ENCODE measurements at places on chromosomes 2 and 18.

DNA sequence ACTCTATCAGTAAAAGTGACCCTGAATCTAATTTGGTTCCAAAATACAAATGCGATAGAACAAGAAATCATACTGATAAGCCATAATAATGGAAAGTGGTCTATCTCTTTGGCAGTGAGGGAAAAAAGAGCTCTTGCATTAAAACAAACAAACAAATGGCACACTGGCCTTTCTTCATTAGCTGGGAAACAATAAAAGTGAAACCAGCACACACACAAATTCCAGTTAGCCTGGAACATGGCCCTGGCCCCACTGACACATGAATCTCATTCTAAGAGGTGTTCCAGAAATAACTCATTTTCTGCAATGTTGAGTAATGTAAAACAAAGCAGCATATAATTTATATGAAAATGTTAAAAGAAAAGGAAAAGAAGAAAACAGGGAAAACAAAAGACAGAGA lies 79.3 kb upstream of the TGFA start:
- DNase-seq, result no peak

DNA sequence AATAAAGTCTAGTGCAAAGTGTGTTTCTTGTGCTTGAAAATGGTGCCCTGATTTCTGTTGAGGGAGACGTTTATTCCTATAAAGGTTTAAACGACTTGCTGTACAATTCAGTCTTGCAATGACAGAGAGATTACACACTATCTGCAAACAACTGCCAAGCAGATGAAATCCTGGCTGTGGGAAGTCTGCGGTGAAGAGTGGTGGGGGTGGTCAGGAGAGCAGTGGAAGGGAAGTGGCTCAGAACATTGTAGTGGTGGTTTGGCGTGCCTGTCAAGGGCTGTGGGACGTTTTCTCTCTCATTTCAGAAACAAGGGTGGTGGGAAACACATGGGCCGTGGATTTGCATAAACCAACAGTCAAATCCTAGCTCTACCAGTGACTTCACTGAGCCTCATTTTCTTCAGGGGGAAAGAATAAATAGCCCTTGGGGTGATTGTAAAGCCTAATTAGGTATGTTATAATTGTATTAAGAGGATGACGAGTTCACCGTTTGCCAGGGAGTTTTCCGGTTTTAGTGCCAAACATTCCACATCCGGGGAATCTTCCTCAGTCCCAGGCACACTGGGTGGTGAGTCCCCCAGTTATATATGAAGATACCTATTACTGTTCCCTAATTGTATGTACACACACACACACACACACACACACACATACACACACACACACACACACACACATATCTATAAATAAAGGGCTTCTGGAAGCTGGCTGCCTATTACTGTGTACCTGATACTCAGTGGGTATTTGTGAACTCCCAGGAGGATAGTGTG lies 115.0 kb downstream of the SPTBN1 start:
- DNase-seq, result peak; percentile 81

DNA sequence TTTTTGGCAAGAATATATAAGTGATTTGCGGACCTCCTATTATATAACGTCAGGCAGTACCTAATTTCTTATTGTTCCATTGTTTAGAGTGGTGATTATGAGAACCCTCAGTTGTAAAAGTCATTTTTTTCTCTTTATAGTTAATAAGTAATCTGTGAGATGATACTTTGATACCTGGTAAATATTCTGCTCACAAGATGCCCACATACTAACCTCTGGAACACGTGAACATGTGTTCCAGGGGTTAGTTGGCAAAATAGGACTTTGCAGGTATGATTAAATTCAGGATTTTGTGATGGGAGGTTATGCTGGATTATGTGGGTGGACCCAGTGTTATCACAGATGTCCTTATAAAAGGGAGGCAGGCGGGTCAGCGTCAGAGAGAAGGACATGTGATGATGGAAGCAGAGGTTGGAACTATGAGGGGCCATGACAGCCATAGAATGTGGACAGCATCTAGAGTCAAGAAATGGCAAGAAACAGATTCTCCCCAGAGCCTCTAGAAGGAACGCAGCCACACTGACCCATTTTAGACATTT lies 16.8 kb downstream of the MAIP1 start:
- no peak for DNase-seq

DNA sequence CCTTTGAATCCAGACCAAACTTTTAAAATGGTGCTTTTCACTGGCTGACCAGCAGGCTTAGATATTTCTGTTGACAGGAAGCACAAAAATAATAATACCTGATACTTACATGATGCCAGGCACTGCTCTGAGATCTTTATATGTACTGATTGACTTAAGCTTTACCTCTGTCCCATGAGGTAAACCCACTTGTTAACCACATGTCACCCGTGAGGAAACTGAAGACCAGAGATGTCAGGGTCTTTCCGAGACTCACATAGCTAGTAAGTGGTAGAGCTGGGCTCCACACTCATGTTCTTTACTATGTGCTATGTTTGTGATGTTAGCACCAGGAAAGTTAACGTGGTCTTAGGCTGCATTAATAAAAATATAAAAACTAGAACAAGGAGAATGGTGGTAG lies 297.7 kb downstream of the PLCL1 start:
- no peak for DNase-seq

- DNase-seq, result no peak
Measured at GRCh38 chr2:27448381-27448780, 6.2 kb downstream of the KRTCAP3 start.

DNA sequence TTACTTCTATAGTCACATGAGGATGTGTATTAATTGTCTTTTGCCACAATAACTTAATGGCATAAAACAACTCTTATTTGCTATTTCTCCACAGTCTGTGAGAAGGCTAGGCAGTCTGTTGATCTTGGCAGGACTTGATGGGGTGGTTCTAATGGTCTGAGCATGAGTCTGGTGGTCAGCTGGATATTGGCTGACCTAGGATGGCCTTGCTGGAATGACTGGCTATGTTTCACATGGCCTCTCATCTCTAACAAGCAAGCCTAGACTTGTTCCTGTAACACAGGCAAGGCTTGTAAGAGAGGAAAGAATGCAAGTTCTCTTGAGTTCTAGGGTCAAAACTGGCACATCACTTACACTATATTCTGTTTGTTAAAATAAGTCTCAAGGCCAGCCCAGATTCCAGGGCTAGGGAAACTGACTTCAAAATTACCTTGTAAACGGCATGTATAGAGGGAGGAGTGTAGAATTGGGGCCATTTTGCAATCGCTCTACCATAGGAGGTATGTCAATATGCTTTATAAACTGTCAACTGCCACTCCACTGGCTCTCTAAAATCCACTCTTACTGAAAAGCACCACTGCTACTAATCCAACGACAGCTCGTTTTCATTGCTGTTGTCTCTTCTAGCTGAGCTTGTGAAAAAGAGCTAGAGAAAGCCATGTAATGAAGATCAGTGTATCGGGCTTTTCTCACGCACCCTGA lies 325.0 kb upstream of the PKDCC start:
- DNase-seq, result no peak

DNA sequence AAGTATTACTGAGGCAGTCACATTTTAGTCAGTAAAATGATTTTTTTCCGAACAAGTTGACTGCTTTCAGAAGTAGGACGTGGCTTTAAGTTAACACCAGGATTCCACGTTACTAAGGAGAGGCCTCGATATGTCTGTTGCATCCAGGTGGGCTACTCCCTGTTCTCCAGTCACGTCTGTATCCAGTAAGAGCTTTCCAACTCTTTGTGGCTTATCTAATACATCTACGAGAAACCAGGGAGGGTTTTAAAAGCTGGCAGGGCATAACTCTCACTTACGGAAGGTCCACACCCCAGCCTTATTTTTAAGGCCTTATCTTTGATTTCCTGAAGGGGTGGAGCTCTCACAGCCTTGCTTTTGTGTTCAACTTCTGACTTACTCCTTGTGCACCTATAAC lies 99.2 kb downstream of the SLC8A1 start:
- DNase-seq, result no peak

DNA sequence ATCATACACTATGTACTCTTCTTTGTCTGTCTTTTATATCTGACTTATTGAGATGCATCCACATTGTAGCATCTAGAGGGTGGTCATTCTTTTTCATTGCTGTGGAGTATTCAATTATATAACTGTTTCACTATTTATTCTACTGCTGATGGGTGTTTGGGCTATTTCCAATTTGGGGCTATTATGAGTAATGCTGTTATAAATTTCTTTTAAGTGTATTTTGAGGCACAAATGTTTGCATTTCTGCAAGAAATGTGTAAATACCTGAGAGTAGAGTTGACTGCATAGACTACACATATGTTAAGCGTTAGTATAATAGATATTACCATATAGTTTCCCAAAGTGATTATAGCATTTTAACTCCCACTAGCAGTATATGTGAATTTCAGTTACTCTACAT lies 26.9 kb upstream of the PPP1R1C start:
- no peak for DNase-seq

- no peak for DNase-seq
Measured at GRCh38 chr2:60313470-60314172, 239.8 kb downstream of the BCL11A start.

- DNase-seq, result no peak
Measured at GRCh38 chr2:3465328-3465727, 54.0 kb downstream of the ADI1 start.

DNA sequence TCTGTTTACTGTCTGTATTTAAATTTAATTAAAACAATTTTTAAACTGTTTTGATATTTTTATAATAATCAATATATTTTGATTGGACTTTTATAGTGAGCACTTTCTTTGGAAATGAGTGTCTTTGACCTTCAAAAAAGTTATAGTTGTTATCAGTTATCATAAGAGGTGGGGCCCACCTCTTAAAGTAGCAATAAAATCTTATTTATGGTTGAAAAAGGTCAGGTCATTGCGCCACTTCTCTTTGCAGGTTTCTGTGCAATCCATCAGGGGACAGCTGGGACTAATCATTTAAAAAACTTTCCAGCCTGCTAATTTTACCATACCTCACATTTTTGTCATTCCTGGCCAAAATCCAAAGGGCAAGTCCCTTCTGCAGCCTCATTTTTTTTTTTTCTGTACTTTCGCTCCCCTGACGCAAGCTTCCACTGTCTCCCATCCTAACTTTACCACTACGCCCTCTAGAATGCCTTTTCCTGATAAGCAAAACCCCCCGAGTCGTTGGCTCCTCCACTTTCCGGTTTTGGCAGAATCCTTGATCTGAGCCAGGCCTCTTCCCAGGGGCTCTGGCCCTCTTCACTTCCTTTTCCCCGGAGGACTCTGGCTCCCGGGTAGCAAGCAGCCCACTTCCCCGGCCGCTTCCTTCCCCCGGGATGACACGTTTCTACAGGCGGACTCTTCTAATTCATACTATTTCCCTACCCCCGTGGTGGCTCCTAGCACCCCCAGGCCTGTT lies 1.1 kb upstream of the SEH1L start:
- DNase-seq, result peak; percentile 95

- DNase-seq, result no peak
Measured at GRCh38 chr2:107645586-107645985, 181.1 kb upstream of the RGPD4 start.

- DNase-seq, result no peak
Measured at GRCh38 chr18:24818441-24818840, 358.0 kb downstream of the HRH4 start.

GRCh38 chr2:72106978-72107377 lies 40.7 kb downstream of the CYP26B1 start:
- DNase-seq, result no peak

- no peak for DNase-seq
Measured at GRCh38 chr2:121043827-121044222, 241.2 kb downstream of the TFCP2L1 start.

GRCh38 chr18:59835605-59836379 lies 64.0 kb upstream of the PMAIP1 start:
- no peak for DNase-seq

DNA sequence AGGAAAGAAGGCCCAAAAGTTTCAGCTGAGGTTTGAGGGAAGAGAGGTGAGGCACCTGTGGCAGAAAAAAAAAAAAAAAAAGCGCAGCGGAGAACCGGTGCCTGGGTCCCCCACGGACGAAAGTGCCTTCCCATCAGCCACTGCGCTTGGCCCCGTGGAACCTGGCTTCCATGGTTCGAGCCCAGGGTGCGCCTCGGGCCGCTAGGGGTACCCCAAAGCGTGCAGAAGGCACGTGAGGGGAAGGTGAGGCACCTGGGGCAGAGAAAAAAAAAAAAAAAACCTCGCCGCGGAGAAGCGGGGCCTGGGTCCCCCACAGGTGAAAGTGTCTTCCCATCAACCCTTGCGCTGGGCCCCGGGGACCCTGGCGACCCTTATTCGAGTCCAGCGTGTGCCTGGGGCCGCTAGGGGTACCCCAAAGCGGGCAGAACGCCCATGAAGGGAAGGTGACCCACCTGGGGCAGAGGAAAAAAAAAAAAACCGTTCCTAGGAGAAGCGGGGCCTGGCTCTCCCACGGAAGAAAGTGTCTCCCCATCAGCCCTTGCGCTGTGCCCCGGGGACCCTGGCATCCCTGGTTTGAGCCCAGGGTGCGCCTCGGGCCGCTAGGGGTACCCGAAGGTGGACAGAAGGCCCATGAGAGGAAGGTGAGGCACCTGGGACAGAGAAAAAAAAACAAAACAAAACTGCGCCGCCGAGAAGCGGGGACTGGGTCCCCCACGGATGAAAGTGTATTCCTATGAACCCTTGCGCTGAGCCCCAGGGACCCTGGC lies 228.6 kb downstream of the CCDC74A start:
- DNase-seq, result no peak

DNA sequence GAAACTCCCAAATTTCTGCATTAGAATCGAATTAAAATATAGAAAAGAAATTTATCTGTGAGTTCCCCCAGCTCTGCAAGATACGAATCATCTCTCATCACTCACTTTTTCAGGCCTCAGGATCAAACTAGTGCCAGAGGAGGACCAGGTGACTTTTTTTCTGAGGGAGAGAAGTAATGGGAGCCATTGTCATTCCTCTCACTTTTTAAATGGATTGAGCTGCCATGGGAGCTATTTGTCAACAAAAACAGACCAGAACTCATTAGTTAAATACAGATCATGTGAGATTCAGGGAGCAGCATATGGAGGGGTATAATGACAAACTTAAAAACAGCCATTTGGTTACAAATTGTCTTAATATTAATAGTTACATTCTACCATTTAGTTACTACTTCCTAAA lies 594.4 kb downstream of the DPP10 start:
- DNase-seq, result no peak

DNA sequence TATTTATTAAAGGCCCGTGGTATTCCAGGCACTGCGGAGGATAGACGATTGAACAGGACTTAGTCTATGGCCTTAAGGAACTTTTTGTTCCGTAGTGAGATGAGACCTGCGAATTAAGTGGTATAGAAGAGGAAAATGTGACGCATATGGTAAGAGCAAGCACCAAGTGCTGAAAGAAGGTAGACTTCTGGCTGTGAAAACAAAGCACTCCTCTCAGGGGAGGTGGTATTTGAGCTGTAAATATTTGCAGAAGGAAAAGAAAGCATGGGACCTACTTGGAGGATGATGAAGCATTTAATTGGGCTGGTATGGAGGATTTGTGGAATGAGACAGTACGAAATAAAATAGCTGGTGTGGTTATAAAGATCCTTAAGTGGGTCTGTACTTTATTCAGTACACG lies 62.5 kb downstream of the GPR39 start:
- DNase-seq, result no peak

DNA sequence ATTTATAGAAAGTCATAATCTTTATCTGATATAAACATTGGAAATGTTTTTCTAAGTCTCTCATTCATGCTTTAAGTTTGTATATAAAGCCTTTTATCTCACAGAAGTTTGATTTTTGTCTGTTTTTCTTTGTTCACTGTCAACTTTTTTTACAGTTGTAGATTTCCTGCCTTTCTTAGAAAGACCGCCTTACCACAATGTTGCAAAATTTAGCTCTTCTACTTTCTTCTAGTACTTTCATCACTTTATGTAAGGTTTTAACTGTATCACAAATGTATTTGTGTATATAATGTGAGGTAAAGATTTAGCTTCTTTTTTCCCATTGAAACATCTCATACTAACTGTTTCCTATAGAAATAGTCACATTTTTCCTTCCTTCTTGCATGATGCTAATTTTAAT lies 136.1 kb downstream of the DNAH6 start:
- no peak for DNase-seq
